Dermis blood vessel endothelial cell (primary cell): ENCODE measurements at places on chromosomes 11 and 22. TPM values are rescaled to one million over a fixed set of nuclear protein-coding genes. Genes with fewer than 3 reads are reported as not detected.

SNU13 gene
- total RNA-seq, result 74.9 and 77.6 TPM in 2 replicates

DNA sequence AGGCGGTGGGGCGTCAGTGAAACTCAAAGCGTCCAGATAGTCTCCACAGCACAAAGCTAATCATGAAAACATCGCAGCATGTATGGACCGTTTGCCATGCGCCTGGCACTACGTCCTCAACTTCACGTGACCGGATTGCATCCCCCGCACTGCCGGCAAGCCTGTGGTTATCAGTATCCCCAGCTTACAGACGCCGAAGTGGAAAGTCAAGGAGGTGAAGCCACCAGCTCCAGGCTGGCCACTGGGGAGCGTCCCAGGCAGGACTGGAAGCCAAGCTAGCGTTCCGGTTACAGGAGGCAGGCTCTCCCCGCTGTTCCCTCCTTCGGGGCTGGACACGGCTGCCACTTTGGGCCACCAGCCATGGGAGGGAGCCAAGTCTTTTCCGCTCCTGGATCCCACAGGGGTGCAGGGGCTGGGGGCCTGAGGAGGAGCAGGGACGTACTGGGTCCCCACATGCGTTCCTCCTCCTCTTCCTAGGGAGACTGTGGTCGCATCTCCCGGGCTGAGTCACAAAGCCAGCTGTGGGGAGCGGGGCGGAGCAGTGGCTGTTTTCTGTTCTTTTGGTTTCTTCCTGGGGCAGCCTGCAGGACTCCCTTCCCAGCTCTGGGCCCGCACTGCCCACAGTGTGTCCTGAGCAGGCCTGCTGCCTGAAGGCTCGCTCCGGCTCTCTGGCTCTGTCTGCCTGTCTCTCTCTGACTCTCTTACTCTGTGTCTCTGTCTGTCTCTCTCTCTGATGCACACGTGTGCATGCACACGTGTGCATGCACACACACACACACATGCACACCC lies 4.3 kb upstream of the OSBPL5 start:
- DNase-seq, result peak; percentile 63

PKP3 gene
- 0.09 and 0.68 TPM in 2 replicates for total RNA-seq

MB gene
- total RNA-seq, result not detected in 2 replicates

GGT5 gene
- total RNA-seq, result 4.9 and 27.8 TPM in 2 replicates

TENM4 gene
- 0.37 and 2.9 TPM in 2 replicates for total RNA-seq

DNA sequence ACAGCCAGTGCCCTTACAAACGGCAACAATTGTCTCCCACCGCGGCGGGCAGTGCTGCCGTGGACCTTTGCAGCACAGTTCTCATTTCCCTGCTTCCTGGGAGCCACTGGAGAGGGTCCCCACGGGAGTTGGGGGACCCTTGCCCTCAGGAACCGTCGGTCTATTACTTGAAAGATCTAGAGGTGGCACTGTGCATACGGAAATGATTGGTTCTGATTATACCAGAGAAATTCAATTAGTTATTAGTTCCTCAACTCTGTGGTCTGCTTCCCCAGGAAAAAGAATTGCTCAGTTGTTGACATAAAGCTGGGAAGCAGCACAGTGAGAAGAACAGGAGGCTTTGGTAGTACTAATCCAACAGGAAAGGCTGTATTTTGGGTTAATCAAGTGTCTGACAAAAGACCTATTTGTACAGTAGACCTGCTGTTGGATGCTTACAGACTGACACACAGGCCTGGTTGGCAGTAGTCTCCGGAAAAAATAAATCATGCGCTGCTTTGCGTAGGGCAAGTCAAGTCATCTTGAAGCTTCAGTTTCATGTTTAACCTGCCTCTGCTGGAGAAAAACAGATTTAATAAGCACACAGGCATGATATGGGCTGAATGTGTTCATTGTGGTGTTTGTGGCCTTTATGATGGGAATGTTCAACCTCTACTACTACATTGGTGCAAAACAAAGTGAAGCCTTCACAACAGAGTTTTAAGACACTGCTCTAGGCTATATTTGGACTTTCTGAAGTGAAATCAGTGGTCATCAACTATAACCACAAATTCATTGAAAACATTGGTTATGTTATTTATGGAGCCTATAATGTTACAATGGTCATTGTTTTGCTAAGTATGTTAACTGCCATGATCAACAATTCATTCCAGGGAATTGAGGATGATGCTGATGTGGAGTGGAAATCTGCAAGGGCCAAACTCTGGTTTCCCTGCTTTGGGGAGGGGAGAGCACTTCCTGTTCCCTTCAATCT lies 54.6 kb upstream of the SC5D start:
- DNase-seq, result peak; percentile 32

MUC2 gene
- total RNA-seq, result not detected in 2 replicates

DNA sequence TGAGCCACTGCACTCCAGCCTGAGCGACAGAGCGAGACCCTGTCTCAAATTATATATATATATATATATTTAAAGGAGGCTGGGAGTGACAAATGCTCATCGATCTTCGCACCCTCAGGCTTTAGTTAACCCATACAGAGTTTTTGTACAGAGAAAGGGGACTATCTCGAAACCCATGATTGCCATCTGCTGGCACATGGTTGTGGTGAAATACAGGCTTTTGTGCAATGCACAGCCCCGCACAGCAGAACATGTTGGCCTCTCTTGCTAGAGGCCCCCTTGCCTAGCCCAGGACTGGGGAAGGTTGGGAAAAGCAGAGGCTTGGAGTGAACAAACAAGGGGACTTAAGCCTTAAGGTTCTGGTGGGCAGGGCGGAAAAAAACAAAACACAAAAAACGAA lies 3.6 kb downstream of the MYBPC3 start:
- DNase-seq, result peak; percentile 47
